ENCODE measurements at places on chromosomes 7 and 10. TPM values are rescaled to one million over a fixed set of nuclear protein-coding genes. Genes with fewer than 3 reads are reported as not detected.

INHBA gene
- 3.5 TPM for total RNA-seq

SCD gene
- 1,217 TPM for total RNA-seq

TPK1 gene
- total RNA-seq, result 11.8 TPM

RSPH10B gene
- total RNA-seq, result not detected

KCTD7 gene
- 14.2 TPM for total RNA-seq

DNA sequence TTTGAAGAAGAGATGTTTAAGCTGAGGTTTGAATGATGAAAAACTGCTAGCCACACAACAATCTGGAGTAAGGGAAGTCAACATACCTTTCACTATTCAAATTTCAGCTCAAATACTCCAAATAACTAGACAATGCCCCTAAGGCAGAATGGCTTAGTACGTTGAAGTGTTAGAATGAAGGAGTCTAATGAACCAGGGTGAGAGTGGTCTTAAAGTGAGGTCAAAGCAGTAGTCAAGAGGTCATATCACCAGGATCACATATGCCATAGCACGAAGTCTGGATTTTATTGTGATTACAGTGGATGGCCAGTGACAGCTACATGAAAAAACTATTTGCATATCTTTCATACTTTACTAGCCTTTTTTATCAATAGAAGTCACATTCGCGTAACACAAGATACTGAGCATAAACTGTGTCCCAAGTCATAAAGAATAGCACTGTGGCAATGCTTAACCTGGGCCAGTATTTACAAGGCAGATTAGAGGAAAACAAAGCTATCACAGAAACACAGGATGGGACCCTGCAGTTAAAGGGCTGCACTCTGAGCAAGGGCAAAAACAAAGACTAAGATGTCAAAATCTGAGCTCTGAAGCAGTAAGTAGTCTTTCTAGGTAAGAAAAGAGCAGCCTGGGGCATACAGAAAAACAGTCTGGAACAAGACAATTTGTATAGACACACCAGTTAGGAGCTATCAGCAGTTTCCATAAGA lies 61.5 kb downstream of the HYCC1 start:
- no peak for DNase-seq

DNA sequence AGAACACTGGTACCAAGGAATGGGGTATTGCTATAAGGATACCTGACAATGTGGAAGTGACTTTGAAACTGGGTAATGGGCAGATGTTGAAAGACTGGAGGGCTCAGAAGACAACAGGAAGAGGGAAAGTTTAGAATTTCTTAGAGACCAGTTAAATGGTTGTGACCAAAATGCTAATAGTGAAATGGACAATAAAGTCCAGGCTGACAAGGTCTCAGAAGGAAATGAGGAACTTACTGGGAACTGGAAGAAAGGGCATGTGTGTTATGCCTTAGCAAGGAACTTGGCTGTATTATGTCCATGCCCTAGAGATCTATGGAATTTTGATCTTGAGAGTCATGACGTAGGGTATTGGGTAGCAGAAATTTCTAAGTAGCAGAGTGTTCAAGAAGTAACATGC lies 38.0 kb downstream of the FAM149B1 start:
- no peak for DNase-seq

DNA sequence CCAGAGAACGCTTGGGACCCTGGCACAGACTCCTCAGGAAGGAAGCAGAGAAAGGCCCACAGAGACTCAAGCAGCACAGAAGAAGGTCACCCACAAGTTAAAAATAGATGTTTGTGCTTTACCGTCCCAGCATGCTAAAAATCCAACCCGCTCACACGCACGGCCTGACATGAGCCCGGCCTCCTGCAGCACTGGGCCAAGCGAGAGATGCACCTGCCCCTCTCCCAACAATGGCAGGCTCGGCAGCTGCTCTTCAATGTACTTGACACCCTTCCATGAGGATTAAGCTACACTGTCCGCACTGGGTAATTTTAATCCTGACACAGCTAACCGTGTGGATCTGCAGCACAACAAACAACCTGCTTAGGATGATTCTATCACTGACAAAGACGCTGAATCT lies 9.3 kb downstream of the DIP2C start:
- no peak for DNase-seq

- no peak for DNase-seq
Measured at GRCh38 chr10:18554479-18554878, 96.9 kb downstream of the NSUN6 start.

GRCh38 chr10:114649217-114649903 lies 8.7 kb downstream of the ABLIM1 start:
- no peak for DNase-seq

- DNase-seq, result no peak
Measured at GRCh38 chr10:62062752-62063512, 161.4 kb downstream of the ARID5B start.

DNA sequence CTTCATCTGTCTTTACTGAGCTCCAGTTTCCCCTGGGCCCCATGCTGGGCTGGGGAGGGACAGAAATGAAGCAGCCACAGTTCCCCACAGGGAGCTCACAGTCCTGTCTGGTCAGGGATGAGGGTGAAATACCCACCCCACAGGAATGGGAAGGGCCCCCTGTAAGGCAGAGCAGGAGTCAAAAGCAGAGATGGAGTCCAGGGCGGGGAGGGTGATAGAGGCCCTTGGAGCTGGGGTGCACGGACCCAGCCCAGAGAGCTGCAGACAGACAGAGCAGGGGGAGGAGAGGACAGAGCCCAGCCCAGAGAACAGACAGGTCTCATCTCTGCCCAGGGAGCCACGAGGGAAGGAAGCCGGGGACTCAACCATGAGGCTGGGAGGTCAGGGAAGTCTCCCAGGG lies 34.9 kb upstream of the ZNF488 start:
- no peak for DNase-seq

DNA sequence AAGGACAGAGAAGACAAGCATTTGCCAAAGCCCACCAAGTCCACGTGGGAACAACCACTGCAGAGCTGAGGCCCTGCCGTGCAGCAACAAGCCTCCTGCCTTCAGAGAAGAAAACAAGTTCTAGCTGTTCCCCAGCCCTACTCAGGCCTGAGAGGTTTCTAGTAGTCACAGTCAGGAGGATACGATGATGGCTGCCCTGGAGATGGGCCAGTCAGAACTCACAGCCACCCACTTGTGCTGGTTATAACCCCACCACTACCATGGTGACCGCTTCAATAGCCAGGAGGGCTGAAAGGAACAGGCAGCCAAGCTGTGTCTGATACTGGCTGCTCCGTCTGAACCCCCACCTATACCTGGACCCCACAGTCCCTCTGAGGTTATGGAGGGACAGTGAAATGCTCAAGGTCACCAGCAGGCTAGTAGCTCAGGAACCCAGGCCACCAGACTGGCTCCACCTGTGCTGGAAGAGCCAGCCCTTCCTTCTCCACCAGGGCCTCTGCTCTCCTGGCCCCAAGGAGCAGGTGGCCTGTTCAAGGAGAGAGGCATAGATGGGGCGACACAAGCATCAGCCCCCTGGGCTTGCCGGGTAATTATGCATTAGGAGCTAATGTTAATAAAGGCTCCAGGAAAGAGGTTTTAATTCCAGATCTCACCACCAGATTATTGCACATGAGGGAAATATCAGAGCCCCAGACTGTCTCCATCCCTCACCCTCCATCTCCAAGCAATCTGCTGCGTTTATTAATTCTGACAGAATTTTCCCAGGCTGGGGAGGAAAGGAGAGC lies 125.8 kb upstream of the PCBD1 start:
- DNase-seq, result no peak

DNA sequence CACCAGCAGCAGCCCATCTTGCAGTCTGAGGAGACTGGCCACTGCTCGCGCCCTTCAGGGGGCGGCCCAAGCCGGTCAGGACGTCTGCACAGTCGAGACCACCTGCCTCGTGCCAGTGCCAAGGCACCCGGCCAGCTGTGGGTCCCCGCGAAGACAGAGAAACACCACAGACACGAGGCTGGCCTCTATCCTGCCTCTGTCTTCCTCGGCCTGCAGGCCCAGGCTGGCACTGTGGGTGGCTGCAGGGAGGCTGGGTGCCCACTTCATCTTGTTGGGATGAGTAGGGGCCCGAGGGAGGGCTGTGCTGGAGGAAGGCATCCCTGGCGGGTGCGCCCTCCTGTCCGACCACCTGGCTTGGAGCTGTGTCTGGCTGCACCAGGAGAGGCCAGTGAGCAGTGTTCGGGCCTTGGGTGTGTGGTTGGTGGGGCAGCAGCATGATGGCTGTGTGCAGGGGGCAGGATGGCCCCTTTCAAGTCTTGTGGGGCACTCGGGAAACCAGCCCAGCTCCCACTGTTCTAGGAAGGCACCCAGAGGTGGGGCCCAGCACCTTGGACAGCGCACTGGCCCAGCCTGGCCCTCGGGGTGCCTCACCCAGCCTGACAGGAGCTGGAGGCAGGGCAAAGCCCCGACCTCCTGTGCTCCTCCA lies 7.3 kb downstream of the DPYSL4 start:
- no peak for DNase-seq

DNA sequence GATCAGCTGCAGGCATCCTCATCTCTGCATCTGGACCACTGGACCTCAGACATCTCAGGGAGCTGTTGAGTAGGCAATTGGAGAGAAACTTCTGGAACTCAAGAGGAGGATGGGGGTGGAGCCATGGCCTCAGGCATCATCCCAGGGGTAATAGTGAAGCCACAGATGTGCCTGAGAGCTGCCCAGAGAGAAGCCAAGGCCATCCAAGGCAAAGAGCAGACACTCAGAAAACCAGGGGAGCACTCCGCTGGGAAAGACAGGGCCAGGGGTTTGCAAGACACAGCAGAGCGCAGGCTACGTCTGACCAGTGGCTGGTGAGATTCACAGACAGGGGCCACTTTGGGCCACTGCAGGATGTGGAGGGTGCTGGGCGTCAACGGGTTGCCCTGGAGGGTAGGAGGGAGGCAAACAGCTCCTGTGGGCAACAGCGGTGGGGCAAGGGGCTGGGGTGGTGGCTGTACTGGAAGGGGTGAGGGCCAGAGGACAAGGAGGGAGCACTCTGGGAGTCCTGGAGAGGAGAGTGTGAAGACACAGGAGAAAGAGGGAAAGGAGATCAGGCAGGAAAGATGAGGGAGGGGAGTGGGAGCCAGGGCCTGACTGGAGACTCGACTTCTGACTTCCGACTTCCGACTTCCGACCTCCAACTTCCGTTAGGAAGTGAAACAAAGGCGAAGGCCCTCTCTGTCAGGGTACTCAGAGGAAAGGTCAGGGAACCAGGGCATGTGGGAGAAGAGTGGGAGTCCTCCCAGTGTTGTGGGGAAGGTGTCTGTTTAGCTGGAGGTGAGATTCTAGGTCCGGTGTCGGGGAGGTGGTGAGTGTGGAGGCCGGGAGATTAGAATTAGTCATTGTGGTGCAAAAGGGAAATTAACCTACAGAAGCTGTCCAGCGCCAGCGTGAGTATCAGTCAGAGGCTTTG lies 69.7 kb upstream of the ANTXRL start:
- no peak for DNase-seq

All from omental fat pad (tissue), 4 donors.